ENCODE measurements at places on chromosomes 4 and X. TPM values are rescaled to one million over a fixed set of nuclear protein-coding genes. Genes with fewer than 3 reads are reported as not detected.

DNA sequence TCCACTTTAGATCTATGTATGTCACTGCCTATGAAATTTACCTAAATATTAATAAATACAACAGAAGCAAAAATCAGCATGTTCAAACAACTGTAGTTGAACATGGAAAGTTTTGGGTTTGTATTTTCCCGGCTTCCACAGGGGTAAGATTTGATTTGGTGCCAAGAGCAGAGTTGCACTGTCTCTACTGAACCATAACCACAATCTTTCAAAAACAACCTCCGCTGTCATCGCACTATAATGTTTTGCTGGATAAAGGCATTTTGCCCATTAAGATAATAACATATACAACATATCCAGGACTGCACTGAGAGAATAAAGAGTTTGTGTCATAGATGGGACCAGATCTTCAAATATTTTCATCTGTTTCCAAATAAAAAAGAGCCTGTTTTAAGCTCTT, 94.9 kb downstream of the TENM3 start:
- DNase-seq = no peak

GRCh38 chrX:19829814-19830213, 57.6 kb downstream of the SH3KBP1 start:
- DNase-seq = no peak

DNA sequence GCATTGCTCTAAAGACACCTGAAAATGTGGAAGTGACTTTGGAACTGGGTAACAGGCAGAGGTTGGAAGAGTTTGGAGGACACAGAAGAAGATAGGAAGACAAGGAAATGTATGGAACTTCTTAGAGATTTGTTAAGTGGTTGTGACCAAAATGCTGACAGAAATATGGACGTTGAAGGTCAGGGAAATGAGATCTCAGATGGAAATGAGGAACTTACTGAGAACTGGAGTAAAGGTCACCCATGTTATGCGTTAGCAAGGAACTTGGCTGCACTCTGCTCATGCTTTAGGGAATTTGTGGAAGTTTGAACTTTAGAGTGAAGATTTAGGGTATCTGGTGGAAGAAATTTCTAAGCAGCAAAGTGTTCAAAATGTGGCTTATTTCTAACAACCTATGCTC, 99.4 kb downstream of the FAM13A start:
- no peak for DNase-seq

GRCh38 chr4:93746031-93746430, 82.5 kb upstream of the ATOH1 start:
- DNase-seq = no peak

- peak; percentile 51 for DNase-seq
Observed at GRCh38 chr4:70863099-70863790, 23.6 kb upstream of the GRSF1 start.

GRCh38 chr4:100113096-100113495, 77.2 kb downstream of the DDIT4L start:
- DNase-seq = no peak

The CORIN gene
- total RNA-seq = 0.29 TPM

The CWH43 gene
- total RNA-seq = not detected

DNA sequence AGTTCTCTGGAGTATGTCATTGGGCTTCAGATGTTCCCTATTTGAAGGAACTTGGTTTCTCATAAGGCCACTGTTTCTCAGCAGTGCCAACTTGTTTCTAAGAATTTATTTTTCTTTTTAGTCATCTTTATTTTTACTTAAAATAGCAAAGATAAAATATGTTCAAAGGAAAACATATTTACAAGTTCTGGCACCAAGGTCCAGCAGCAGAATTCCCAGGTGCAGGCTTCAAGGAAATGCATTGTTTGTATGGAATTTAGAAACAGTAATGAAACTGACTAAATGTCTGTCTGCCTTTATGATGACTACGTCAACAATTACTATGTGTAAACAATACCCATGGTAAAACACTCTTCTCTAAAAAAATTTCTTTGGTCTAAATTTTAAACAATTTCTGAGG, 109.6 kb downstream of the IL15 start:
- DNase-seq = no peak

The SUPT20HL2 gene
- total RNA-seq = not detected

The PFKFB1 gene
- 1.6 TPM for total RNA-seq

DNA sequence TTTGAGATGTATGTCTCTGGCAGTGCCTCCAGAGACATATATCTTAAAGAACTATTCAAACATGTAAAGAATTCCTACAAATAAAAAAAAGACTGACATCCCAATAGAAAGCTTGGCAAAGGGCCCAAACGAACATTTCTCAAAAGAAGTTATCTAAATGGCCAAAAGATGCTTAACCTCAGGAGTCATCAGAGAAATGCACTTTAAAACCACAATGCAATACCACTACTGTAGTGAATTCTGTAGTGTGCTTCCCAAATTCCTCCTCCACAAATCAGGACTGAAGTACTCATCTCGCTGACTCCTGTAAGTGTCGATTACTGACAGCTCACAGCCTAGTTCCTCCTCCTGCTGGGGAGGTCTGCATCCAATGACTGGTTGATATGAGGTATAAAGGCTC, 129.0 kb upstream of the MAMLD1 start:
- DNase-seq = no peak

The LRP2BP gene
- total RNA-seq = 0.51 TPM

GRCh38 chr4:39353478-39354253, 12.5 kb downstream of the RFC1 start:
- DNase-seq = peak; percentile 51

GRCh38 chrX:10110984-10111363, 45.8 kb upstream of the CLCN4 start:
- DNase-seq = peak; percentile 71

DNA sequence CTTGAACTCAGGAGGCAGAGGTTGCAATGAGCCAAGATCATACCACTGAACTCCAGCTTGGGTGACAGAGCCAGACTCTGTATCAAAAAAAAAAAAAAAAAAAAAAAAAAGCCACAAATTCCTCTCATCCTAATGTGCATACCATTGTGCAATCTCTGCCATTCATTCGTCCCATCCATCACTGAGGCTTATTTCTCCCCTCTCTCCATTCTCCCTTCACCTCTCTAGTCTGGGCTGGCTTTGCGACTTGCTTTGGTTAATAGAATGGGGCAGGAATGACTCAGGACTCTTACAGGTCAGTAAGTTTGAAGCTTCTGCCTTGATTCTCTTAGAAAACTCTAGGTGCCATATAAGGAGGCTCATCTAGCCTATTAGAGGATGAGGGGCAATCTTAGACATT, 60.3 kb upstream of the DDX3X start:
- DNase-seq = no peak

GRCh38 chr4:40409835-40410234, 74.7 kb downstream of the CHRNA9 start:
- no peak for DNase-seq

The FRMD7 gene
- total RNA-seq = not detected

DNA sequence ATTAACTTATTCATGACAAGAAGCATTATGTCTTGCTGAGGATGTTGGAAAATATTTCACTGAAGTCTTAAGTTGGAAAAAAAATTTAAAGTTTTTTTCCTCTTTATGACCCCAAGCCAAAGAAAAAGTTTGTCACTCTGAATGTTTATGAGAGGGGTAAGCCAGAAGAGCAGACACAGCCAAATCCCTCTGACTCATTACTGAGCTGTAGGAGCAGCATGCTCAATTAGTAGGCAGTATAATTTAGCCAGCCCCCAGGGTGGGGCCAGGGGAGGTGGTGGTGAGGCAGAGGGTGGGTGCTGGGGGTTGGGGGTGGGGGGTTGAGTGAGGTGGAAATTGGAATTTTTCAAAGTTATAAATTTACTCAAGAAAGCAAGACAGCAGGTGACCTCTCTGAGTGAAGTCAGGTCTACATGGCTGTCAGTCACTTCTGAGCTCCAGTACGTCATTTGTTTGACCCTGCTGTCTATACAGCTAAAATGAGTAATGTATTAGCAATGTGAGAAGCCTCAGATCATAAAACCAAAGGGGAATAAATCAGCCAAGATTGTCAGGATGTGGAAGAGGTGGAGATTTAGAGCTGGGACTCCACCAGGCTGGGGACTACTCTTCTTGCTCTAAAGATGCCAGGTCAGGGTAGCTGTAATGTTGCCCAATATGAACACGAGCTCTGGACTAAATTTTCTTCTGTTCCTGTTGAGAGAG, 98.8 kb upstream of the NDP start:
- DNase-seq = no peak

DNA sequence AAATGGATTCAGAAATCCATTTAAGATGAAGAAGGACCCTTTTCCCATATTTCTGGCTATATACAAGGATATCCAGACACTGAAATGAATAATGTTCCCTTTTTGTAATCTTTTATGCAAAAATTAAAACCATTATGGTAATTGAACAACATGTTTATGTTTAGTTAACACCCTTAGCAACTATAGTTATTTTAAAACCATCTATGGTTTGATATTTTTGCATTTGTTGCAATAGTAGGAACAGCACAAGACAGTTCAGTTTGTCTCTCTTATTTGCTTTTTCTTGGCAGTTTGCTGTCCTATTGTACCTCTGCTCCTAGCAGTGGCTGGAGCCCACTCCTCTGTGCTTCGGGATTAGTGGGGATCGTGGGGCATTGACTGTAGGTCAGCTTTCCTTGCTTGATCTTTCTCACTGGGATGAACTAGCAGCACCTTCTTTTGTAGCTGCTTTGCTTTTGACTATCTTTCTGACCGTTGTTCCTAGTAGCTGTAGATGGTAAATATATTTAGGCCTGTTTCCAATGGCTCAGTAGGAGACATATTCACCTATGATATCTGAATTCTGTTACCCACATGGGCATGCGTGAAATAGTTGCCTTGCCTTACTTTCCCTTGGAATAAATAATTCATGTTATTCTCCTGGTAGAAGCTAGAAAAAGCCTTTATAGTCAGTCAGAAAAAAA, 12.8 kb downstream of the HTT start:
- DNase-seq = no peak
